ENCODE measurements at places on chromosomes 1 and 21.

GRCh38 chr1:55285834-55286233 lies 70.7 kb upstream of the USP24 start:
- DNase-seq: peak; percentile 50

GRCh38 chr1:167617153-167618147 lies 12.6 kb upstream of the RCSD1 start:
- no peak for DNase-seq

DNA sequence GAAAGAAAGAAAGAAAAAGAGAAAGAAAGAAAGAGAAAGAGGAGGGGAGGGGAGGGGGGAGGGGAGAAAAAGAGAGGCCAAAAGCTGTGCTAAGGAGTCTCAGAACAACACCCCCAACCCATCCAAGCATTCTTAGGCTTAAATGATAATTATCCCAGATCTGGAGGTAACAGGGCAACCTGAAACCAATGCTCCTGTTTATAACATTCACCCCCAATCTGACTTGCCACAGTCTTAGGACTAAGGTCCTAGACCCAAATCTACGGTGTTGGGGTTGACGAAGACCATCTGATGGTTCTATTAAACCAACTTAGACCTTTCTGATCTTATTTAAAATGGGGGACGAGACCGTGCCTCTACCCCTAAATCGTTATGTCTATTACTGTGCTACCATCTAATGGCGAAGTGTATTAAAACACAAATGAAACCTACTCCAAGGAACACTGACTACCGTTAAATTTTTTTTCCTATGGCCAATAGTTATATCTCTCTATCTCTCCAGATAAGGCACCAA lies 119.3 kb upstream of the CDC42BPA start:
- DNase-seq: peak; percentile 79

- peak; percentile 40 for DNase-seq
Measured at GRCh38 chr21:26844258-26845065, 747 bp downstream of the ADAMTS1 start.

- DNase-seq: no peak
Measured at GRCh38 chr1:44408632-44409602, 3.9 kb downstream of the RNF220 start.

- DNase-seq: no peak
Measured at GRCh38 chr1:44932151-44932550, 54.2 kb downstream of the EIF2B3 start.

DNA sequence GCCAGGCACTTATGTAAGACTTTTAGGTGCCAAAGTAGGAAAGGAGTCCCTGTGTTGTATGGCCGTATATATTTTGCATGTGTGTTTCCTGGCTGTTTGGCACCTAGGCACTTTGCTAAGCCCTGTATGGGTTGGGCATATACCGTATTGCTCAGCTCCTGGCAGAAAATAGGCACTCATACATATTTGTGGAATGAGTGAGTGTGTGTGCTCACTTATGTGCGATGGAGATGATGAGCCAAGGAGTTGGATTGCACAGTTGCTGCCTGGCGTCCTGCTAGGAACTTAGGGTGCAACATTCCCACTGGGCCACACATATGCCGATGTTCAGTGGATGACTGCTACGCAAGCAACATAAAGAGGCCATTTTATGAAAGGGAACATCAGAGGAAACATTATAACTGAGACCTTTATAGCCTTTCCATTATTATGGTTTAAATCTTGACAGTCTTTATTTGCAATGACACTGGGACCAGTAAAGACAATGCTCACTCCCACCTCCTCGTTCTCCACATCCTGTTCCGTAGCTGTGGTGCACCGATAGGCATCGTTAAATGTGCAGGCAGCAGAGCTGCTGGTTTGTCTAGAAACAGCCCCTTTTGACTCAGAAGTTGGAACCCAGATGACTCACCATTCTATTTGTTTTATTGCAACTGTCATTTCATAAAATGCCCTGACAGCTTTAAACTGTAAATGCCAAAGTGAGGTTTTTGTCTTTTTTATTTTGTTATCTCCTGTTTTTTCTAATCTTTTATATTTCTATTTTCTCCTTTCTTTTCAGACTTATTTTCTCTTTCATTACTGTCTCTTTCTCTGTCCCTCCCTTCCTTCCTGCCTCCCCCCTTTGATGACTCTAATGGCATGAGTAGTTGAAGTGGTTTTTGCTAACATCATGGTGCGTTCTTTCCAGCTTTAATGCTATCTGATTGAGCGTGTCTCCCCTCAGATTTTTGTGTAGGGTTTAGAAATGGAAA lies 36.1 kb downstream of the PEX14 start:
- no peak for DNase-seq

DNA sequence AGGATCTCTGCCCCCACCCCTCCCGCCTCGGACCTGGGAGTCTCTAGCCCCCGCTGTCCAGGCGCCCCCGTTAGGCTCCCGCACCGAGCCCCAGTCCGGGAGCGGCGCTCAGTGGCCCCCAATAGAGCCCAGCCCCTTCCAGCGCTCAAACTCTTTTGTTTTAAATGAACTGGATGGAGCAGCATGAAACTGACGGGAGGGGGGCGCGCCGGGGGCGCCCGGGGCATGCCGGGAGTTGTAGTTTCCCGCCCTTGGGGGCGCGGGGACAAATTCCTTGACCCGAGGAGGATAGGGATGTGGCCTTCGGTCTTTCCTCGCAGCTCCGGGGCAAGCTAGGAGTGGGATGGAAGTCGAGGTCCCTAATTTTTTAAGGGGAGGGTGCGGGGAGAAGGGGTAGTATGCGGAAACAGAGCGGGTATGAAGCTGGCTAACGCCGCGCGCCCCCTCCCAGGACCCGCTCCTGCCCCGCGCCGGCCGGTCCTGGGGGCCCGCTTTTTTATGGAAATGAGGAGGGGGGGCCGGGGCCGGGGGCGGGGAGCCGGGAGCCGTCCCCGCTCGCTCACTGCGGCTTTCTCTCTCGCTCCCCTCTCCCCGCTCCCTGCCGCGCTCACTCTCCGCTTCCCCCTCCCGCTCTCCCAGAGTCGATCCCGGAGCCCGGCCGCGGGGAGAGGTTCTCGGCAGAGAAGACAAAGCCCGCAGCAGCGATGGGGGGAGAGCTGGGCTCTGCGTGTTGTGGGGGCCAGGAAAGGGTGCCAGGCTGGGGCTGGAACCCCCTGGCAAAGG lies at the start of gene MEX3A:
TSS of gene MEX3A (minus strand) at position 157 of the 783 bp plus-strand sequence. CDS start 467 bp downstream, outside the sequence.
- peak; percentile 59 for DNase-seq

GRCh38 chr1:218686258-218686657 lies 341.1 kb downstream of the TGFB2 start:
- peak; percentile 5 for DNase-seq

DNA sequence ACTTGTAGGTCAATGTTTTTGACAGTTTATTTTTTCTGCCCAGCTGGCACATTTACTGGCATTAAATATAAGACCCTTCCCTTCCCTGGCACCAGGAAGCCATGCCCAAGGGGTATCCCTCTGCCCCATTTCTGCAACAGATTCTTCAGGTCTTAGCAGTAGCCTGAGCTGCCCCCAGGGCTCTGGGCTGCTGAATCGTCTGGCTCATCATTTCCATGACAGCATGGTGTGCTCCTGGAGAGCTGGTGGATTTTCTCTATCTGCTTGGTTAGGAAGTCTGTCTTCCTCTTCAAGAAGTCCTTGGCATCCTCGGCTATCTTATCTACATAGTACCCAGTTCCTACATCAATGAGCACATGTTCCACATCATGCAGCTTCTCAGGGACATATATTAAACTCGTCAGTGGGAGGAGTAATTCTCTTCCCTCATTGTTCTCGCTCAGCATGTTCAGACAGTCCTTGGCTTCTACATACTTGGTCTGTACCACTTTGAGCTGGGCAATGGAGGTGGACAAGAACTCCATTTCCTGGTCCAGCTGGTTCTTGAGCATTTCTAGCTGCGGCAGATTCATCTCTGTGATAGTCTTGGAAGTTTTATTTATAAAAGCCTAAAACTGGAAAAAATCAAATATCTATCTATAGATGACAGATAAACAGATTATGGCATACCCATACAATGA lies 23.5 kb downstream of the MIA3 start:
- peak; percentile 13 for DNase-seq

All from SK-MEL-5 (cell line).